Fibroblast of skin of right quadriceps (primary cell): ENCODE measurements at places on chromosomes 1 and 21.

DNA sequence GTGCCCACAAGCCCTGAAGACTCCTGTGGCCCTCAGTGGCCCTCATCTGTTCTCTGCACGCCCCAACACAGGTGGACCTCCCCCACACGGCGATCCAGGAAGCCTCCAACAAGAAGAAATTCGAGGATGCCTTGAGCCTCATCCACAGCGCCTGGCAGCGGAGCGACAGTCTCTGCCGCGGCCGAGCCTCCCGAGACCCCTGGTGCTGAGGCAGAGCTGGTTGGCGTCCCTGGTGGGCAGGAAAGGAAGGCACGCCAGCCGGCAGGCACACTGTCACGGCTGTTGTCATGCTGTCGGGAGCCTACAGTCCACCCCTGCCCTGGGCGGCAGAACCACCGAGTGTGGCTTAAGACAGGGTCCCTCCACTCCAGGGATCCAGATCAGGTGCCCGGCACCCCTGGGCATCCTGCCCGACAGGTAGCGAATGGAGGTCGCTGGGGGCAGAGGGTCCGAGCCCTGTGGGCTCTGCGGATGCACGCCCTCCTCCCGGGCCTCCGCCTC, 2.3 kb upstream of the SLC25A34 start:
- no peak for DNase-seq

DNA sequence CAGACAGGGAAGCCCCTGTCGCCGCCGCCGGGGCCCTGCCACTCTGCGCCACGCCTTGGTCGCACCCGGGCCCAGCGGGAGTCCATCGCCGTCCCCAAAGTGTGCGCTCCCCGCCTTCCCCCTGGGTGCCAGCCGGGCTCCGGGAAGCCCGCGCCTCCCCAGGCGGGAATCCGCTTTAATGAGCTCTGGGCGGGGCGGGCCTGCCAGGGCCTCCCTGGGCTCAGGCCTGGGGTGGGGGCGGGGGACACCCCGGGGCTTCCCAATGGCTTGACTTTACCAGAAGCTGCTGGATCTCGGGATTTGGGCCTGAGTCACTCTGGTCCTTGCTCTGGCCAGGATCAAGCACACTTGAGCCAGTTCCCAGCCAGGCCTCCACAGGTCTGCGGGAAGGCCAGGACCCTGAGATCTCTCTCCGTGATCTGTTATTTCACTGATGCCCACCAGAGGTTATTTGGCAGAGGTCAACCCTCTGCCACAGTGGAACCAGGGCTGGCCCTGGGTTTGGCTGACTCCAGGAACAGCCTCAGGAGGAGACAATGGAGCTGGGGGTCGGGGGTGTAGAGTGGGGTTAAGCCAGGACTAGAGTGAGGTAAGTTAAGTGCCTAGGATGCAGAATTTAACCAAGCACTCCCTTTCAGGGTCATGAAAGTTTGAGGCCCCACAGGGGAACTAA, 178.4 kb upstream of the EDN2 start:
- peak; percentile 72 for DNase-seq

DNA sequence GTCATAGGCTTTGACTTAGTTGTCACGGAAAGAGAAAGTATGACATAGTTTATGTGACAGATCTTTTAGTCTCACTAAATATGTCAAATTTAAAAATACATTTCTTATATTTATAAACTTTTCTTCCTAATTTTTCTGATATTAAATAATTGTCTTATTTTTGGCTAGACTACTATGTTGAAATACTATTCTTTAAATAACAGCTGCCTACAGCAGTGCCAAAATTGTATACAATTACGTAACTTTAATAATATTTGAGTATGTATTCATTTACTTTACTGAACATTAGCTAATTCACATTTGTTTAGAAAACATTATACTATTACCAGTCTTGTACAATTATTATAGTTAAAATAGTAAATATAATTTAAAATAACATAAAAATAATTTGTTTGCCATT, 137.4 kb downstream of the ADGRL4 start:
- DNase-seq: no peak

- DNase-seq: peak; percentile 42
Observed at GRCh38 chr1:170993151-170993550, 57.8 kb downstream of the MROH9 start.

DNA sequence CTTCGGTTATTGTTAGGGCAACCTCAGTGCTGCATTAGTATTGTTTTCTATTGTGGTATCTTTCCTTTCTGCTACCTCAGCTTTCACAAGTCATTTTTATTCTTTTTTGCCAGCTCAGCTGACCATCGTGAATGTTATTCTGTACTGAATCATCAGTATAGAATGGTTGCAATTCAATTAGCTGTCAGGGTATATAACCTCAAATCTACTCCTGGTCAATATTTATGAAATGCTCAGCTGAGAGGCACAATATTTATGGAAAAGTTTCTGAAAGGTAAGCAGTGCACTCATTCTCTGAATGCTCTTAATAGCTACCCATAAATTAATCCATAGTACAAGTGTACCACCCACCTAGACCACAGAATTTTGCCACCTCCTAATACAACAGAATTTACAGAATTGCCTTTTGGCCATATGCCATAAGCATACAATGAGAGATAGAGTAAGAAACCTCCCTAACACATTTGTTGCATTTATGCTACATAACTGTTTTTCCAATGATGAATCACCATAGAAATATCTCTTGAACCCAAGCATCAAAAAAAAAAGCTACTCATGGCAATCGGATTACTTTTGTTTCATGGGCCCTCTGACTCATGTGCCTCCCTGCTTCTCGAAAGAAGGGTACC, 732.6 kb upstream of the CHRM3 start:
- peak; percentile 86 for DNase-seq

GRCh38 chr1:205954819-205955404, 11.7 kb upstream of the SLC26A9 start:
- no peak for DNase-seq

GRCh38 chr1:1439546-1440261, 4.2 kb downstream of the VWA1 start:
- no peak for DNase-seq

DNA sequence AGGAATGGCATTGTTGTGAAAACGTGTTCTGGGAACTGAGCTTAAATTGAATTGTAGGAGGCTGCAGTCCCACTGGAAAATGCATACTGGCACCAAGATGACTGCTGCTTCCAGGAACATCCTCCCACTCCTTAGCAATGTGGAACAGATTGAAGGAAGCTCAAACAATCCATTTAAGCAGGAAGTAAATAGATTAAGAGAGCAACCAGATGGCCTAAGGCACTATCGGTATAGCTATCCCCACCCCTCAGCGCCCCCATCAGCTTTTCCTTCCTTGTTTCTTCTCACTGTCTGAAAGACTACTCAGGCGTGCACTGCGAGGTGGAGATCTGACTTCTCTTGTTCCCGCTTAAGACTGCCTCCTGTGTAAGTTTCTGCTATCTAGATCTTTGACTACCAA, 4.0 kb upstream of the IFI16 start:
- peak; percentile 22 for DNase-seq

DNA sequence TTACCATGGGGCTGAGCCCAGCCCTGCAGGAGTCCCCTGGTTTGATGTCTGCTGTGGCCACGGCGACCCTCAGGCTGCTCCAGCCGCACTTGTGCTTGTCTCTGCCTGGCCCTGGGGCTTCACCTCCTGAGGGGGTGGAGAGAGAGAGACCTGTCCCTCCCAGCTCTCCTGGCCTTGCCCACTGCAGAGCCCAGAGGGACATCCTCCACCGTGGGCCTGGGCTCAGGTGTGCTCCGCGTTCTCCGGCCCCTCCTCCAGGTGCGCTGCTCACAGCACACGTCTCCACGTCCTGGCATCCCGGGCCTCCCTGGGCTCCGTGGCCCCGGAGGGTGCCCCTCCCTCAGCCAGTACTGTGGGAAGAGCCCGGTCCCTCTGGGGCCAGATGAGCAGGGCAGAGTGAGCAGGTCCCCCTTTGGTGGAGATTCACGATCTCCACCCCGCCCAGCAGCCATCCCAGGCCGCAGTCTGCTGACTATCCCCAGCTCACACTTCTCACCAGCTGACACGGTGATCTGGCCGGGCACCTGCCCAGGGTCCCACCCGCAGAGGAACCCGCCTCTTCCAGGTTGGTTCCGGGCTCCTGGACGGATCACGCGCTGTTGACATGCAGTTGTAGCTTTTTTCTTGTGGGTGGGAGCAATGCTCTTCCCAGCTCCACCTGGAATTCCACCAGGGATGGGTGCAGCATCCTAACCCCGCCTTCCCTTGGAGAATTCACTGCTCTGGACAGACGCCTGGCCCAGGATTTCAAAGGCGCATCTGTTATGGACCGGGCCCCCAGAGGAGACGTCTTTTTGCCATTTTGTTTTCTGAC, 41.8 kb upstream of the POFUT2 start:
- DNase-seq: no peak

DNA sequence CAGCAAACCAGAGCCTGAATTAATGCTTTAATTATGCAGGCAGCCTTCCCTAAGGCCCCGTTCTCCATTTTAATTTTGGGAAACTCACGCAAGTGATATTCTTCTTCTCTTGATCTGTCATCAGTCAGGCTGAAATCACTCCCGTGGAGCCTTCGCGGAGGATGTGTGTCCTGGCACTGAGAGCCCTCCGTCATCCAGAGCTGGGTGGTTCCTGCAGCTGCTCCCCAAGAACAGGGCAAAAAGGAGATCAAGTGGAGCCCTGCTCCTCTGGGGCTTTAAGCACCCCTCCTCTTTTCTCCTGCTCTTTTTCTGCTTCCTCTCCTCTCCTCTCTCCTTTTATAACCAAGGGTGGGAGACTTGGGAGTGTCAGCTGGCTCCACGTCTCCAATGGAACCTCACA, 133.2 kb upstream of the CACNA1E start:
- no peak for DNase-seq

- no peak for DNase-seq
Observed at GRCh38 chr1:87053446-87053845, 139.0 kb downstream of the HS2ST1 start.

GRCh38 chr1:113846391-113847035, 25.0 kb downstream of the PTPN22 start:
- no peak for DNase-seq

DNA sequence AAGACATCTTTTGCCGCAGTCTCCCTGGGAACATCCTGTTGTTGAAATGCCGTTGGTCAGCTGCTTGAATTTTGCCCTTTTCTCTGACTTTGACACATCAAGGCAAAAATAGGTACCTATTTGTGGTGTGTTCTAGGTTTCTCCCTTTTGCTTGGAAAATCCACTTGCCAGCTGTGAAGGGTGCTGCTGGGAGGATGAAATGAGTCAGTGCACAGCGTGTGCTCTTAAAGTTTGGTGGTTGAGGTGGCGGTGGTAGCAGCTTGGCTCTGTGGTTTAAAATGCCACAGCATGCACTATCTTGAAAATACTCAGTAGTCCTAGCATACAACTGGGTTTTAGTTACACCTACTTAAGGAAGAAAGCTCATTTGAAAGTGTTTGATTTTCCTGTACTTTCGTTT, 183.8 kb downstream of the DHRS3 start:
- peak; percentile 76 for DNase-seq

- DNase-seq: no peak
Observed at GRCh38 chr1:244448279-244449036, 3.3 kb downstream of the ADSS2 start.

GRCh38 chr1:200139661-200140250, 112.2 kb downstream of the NR5A2 start:
- DNase-seq: peak; percentile 69

DNA sequence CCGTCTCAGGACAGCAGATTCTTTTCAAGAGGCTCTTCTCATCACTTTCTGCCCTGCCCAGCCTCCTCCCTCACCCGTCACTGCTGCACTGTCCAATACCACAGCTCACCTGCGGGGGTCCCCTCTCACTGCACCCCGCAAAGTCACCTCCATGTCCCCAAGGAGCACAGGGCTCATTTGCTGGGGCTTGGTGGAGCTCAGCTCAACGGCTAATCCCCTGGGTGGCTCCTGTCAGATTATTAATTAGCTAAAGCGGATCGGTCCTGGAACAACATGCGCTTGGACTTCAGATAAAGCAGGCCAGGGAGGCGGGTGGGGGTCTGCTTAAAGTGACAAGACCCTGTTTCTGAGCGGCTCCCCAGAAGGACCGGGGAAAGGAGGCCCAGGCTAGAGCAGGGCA, 43.1 kb downstream of the CASZ1 start:
- DNase-seq: no peak

DNA sequence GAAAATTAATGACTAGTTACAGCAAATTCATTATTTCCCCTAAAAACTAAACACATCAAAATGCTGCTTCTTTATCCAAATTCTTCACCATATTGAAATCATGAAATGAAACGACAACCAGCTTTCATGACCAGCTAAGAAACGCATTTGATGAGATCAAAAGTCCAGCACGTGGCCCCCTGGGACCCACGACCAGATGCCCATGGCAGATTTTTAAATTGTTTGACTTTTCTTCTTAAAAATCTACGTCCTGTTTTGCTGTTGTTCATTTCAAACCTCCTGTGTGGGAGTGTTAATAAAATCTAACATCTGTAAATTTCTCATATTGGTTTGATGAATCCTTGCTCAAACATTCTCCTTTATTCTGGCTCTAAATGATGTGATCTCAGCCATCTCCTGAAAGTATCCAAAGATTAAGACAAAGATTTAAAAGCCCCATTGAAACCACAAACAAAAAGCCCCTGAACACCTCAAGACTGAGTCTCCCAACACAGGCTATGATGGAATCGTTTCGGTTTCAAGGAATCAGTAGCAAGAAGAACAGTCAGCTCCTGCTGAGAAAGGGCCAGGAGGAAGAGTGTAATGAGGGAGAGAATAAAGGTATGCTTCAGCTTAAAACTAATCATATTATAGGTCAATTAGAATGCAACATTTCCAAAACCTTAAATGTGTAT, 523.6 kb downstream of the SMYD3 start:
- no peak for DNase-seq

- DNase-seq: no peak
Observed at GRCh38 chr1:218156595-218156994, 128.5 kb upstream of the RRP15 start.

GRCh38 chr1:56979986-56980755, 14.4 kb upstream of the C8B start:
- DNase-seq: peak; percentile 65

- peak; percentile 60 for DNase-seq
Observed at GRCh38 chr1:24199291-24199900, 12.3 kb upstream of the IFNLR1 start.

DNA sequence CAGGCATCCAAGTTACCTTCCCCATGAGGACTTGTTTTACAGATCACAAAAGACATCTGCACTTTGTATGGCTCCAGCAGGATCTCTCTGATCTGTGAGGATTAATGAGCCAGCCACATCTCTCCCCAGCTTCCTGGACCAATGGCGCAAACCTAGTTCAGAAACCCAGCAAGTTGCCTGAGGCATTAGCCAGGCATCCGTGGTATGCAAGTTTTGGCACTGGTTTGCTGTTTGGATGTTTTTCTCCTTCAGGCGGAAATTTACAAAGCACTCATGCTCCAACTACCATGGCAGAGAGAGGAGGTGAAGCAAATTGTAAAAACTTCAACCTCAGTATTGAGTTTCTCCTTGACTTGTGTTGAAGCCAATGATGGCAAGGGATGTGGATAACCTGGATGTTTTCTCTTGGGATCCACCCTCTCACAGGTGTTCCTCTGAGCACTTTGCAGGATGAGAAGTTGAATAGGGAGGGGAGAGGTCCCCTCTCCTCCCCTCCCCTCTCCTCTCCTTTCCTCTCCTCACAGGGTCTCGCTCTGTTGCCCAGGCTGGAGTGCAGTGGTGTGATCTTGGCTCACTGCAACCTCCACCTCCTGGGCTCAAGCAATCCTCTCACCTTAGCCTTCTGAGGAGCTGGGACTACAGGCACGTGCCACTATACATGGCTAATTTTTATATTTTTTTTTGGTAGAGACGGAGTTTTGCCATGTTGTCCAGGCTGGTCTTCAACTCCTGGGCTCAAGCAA, 25.6 kb upstream of the ENO1 start:
- peak; percentile 97 for DNase-seq

- DNase-seq: no peak
Observed at GRCh38 chr1:174898102-174898797, 101.5 kb upstream of the CACYBP start.
